ENCODE measurements at places on chromosomes 2 and 18.

- peak; percentile 63 for DNase-seq
Measured at GRCh38 chr2:64654063-64654811, 524 bp upstream of the SERTAD2 start.

DNA sequence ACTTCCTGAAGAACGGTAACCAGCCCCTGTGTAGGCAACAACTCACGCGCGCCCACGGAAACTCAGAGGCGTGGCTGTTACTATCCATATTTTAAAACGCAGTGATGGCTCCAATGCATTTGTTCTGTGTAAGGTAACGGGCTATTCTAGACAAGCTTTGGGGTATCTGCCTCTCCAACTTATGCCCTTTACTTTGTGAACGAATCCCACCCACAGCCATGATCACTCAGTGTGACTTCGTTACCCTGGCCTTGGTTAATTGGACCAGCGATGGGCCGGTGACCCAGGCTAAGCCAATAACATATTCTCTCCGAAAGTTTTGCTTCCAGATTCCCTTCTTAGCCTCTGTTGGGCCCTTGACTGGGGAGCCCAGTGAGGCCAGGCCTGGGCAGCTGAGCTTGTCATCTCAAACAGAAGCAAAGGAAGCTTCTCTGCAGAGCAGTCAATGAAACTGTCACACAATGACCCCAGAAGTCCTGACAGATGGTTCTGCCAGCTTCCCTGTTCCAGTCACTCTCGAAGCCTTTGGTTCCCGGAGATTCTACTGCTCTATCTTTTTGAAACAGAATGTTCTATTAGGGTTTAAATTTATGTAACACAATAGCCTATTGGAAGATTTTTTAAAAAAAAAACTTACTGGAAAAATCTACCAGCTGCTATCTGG is 30.7 kb upstream of the ROCK2 start:
- DNase-seq, result no peak

GRCh38 chr2:220513573-220514288 is 886.3 kb downstream of the SLC4A3 start:
- no peak for DNase-seq

DNA sequence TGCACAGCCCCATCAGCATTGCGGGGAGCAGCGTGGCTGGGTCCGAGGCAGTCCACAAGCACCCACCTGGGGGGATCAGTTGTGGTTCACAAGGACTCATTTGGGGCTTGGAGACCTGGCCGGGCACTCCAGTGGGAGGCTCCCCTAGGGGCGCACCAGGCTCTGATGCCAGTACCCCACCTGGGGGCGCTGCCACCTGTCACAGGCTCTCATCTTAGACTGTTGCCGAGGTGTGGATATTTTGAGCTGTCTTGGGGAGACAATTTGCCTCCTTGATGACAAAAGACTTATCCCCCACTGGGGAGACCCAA is 3.0 kb downstream of the ADRA2B start:
- DNase-seq, result no peak

- no peak for DNase-seq
Measured at GRCh38 chr2:179447839-179448447, 183.3 kb upstream of the SESTD1 start.

DNA sequence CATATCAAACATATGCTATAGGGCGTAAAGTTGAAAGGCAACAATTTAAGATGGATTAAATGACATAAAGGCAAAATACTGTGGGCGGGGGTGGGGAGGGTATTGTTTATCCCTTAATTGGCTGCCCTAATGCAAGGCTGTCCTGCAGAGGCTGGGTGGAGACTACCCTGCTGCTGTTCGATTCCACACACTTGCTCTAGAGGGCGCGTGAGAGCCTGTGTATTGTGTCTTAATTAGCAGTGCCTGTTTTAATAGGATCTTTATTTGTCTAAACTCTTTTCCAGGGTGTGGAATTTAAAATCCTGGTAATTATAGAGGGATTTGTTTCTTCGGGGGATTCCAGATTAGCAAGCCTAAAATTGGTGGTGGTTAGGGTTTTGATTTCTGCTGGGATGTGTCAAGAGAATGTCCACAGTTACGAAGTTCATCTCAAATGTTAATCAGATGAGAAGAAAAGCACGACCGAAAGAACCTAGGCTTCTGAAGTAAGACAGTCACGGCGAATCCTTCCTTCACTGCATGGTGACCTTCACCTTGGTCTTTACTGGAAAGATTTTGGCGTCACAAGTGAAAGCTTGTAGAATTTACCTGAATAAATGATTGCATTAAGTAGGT is 103.5 kb upstream of the MAP3K20 start:
- peak; percentile 44 for DNase-seq

GRCh38 chr2:49621016-49621415 is 466.7 kb upstream of the FSHR start:
- no peak for DNase-seq

- no peak for DNase-seq
Measured at GRCh38 chr2:7740114-7740513, 822.9 kb downstream of the RNF144A start.

- DNase-seq, result peak; percentile 77
Measured at GRCh38 chr2:100427627-100428258, 10.3 kb upstream of the CHST10 start.

DNA sequence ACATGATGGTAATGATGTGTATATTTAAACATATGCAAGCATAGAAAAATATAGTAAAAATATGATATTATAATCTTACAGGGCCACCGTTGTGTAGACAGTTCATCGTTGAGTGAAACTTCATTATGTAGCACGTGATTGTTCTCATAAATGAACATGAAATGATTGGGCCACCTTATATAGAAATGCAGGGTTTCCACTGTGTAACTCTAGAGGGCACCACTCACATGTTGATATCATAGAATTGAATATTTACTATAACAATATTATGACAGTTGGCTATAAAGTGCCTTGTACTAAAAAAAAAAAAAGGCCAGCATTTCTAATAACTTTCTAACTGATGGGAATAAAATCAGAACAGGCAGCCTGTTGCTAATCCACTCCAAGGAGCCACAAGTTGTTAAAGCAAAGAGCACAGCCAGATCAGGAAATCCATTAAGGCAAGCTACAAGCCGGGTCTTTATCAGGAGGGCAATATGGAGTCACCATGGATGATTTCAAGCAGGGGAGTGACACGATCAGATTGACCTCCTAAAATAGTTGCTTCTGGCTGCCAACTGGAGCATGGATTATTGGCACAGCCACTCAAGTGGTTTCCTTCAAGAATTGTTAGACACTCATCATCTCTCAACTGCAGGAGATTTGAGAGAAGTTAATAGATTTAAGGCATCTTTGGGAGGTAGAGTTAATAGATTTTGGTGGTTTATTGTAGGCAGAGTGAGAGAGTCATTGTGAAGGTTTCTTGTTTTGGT is 16.7 kb downstream of the IL1F10 start:
- DNase-seq, result no peak

DNA sequence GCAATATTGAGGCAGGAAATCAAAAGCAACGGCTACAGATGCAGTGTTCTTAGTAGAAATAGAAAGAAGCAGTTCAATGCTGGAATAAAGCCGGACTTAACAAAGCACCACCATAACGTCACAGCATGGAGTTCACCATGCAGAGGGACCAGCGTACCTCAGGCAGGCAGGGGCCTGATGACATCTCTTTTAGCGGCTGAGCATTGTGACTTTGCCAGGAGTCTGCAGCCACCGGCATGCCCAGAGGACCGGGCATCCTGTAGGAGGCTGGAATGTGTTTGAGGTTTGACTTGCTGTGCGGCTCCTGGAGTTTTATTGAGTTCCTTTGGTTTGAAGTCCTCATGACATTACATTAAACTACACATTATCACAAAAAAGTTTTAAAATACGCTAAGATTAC is 139.8 kb downstream of the UXS1 start:
- DNase-seq, result no peak

GRCh38 chr18:27762054-27762453 is 414.9 kb downstream of the CDH2 start:
- no peak for DNase-seq

DNA sequence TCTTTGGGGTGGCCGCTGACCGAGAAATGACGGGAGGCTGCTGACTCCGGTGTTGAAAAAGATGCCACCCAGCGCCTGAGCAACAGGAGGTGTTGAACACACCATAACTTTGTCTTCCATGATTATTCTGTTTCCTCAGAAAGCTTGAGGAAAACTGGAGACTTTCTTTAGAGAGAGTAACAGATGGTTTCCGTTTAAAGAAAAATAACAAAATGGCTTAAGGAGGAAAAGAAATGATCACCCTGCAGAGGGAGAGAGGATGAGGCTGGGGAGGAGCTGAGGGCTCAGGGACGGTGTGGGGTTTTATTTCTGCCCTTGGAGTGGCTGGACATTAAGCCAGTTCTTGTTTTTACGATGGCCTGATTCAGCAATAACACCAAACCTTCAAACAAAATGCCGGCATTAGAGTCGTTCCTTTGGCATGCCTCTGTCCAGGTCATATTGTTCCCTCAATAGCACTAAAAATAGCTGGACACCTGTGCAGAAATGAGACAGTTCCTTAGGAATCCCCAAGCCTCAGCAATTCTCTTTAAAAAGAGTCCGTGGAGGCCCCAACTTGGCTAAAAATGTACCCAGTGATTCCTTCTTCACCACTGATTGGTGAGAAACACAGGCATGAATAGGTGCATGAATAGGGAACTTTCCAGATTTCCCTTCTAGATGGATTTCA is 182.4 kb downstream of the ALPK2 start:
- DNase-seq, result no peak

DNA sequence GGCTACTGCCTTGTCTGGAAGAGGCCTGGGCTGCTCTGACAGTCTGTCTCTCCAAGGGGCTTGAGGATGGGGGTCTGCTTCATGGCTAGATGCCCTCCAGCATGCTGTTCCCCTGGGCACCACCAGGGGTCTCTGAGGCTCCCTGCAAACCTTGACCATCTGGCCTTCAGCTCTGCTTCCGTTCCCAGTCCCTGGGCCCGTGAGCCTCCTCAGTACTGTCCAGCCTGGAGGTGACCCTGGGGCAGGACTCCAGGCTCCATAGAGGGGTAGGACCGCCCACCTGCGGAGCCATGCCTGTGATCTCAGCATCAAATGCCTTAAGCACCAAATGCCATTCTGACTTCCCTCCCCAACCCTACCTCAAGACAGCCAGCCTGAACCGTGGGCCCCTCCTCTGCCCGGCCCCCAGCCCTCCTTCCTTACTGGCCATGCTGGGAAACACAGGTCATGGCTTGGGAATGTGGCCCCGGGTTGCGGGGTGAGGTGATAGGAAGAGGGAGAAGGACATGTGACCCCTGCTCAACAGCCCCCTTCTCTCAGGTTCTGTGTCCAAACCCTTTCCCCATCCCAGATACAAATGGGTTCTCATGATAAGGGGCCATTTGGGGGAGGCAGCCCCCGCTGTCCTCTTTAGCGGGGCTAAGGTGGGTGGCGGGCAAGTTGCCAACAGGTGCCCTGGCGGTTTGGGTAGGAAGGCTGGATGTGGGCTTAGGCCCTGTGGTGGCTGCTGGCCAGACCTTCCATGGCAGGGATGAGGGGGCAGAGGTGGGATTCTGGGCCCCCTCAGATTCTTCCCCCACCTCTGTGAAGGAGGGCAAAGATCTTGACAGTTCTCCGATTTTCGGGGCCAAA is 25.0 kb downstream of the SPEG start:
- peak; percentile 43 for DNase-seq

DNA sequence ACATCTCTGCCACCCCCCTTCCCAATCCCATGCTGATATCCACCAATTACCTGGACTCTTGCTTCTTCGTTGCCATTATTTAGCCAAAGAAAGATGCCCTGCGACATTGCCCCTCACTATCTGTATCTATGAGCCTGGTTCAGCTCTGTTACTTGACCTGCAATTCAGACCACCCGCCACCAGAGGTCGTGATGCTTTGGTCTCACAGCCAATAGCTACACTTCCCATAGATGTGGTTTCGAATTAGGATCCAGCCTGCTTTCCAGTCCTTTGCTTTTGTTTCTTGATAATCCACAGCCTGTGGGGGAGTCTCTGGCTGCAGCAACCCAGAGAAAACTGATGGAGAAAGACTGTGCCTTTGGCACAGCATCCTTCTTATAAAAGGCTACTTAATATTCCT is 239.4 kb downstream of the KLHL29 start:
- no peak for DNase-seq

DNA sequence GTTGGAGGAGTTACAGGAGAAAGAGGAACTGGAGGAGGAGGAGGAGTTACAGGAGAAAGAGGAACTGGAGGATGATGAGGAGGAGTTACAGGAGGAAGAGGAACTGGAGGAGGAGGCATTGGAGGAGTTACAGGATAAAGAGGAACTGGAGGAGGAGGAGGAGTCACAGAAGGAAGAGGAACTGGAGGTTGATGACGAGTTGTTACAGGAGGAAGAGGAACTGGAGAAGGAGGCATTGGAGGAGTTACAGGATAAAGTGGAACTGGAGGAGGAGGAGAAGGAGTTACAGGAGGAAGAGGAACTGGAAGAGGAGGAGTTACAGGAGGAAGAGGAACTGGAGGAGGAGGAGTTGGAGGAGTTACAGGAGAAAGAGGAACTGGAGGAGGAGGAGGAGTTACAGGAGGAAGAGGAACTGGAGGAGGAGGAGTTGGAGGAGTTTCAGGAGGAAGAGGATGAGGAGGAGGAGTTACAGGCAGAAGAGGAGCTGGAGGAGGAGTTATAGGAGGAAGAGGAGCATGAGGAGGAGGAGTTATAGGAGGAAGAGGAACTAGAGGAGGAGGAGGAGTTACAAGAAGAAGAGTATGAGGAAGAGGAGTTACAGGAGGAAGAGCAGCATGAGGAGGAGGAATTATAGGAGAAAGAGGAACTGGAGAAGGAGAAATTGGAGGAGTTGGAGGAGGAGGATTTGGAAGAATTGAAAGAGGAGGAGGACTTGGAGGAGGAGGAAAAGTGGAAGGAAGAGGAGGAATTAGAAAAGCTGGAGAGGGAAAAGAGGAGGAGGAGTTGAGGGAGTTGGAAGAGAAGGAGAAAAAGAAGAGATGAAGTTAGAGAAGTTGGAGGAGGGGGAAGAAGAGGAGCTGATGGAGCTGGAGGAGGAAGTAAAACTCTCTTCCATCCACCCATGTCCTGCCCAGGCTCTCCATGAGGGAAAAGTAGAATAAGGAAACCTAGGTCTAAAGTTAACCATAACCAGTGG is 37.2 kb downstream of the CLASP1 start:
- no peak for DNase-seq

DNA sequence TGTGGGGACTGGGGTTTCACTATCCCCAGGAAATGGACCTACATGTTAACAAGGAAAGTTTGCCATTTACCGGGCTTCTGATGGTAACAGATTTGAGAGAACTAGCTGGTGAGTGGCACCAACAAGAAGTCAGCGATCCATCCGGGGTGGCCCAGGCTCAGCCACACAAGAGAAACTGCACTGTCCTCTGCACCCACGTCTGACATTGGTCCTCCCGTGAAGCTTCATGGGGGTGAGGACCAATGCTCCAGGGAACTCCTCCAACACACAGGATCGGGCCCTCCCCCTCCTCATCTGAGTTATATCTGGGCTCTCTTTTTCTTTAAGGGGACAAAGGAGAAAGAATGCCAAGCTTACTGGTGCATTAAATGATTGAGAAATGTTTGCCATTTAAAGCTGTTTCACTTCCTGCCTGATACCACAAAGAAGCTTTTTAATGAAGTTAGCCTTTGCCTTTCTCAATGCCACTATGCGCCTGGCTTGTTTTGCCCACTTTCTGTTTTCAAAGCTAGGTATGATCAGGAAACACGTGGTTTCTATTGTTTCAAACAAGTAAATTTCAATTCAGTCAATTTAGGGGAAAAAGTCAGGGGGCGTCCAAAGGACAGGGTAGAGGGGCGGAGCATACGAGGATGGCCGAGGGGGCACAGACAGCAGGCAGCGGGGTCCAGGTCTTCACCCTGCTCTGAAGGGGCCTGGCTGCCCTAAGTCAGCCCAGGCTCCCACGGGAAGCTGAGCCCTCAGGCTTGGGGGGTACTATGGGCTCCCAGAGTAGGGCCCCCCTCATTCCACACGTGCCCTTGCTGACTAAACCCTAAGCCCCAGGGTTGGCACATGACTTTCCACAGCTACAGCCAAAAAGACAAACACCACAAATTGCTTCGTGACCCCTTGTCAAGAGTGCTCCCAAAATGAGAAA is 204.0 kb upstream of the ID2 start:
- DNase-seq, result no peak
